Cerebellar cortex (tissue), 1 donor: ENCODE measurements at places on chromosomes 12 and 14.
A peak's percentile ranks its signal among the peaks of the same experiment; 100 is the strongest.

DNA sequence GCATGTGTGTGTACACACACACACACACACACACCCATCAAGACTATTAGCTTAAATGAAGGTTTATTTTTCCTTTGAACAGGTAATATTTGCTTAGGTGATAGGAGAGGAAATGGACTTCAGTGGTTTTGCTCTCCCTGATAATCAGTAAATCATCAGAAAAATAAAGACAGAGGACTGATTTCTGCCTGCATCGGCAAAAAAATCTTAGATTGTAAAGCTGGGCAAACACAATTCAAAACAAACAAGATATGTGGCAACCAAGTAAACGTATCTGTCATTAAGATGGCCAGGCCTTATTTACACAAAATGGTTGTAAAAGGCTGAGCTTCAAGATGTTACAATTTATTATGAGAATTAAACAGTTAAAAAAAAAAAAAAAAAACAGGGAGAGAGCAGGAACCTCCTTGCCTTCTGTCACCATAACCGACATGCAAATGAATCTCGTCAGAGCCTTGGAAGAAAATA is 31.3 kb downstream of the PRKD1 start:
- no peak for DNase-seq

- no peak for DNase-seq
Measured at GRCh38 chr12:120654656-120655055, 14.2 kb downstream of the CABP1 start.

DNA sequence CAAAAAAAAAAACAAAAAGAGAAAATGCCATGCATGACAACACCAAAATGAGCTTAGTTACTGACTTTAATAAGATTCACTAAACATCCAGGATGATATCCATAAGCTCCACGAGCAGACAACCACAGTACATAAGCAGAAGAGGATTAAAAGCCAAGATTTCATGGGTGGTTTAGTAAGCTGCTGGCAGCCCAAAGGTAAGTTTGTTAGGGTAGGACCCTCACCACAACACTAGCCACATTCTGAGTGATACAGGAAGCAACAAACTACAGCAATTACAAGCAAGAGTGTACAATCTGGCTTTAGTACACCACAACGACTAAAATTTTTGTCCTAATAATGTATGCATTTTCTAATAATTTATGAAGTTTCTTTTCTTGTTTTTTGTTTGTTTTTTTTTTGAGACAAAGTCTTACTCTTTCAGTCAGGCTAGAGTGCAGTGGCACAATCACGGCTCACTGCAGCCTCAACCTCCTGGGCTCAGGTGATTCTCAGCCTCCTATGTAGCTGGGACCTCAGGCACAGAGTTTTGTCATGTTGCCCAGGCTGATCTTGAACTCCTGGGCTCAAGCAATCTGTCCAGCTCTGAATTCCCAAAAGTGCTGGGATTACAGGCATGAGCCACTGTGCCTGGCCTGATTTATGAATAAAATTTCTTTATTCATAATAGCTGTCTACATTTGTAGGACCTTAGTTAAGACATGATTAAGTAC is 221.4 kb downstream of the MED13L start:
- peak; percentile 58 for DNase-seq

DNA sequence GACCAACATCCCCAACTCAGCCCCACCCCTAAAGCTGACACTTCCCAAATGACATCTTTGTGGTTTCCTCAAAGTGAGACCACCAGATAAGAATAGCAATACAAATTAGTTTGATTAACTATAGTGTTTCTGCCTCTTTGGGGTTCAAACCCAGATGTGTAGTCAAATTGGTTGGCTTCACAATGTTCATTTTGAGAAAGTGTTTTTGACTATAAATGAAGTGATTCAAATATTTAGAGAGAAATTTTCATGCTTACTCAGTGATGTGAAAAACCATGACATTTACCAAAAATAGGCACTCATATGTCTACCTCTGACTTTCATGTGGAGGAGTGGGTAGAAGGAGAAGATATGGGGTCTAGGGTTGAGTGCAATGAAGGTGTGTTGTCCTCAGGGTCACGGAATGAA is 218.4 kb downstream of the BCAT1 start:
- DNase-seq: no peak

GRCh38 chr12:10235761-10236631 is 23.3 kb downstream of the GABARAPL1 start:
- peak; percentile 48 for DNase-seq

DNA sequence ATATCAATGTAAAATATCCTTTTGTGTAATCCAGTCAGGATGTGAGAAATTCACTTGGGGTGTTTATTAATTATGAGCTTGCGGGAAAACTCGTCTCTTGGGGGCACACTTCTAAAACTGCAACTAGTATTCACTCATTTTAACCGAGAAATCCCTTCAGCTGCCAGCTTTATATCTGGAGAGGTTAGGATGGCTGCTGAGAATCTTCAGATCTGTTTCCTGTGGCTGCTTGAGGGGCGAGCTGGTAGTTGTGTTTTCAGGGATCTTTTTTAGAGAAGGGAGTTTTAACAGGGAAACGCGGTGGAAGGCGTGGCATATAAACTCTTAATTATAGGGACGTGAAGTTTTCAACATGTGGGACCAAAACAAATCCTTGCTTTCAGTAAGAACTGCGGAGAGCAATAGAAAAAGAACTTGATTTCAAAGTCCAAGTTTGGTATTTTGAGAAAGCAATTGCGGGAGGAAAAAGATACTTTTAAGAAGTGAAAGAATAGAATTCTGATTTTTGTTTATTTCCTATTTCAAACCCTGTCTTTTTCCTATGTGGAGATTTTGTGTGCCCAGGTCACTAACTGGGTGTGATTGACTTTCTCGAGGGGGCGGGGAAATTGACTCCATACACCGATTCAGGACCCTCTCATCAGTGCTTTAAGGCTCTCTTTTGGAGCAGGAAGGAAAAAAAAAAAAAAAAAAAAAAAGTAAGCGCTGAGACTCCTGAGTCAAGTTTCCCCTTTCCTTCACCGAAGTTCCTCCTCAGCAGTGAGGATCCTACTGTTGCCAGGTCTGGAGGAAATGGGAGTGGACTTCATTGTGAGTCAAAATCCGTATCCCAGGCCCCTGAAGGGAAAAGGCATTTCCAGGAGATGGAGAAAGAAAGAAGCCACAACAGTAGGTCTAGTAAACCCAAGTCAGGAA is 1.1 kb downstream of the PPFIBP1 start:
- DNase-seq: peak; percentile 12

DNA sequence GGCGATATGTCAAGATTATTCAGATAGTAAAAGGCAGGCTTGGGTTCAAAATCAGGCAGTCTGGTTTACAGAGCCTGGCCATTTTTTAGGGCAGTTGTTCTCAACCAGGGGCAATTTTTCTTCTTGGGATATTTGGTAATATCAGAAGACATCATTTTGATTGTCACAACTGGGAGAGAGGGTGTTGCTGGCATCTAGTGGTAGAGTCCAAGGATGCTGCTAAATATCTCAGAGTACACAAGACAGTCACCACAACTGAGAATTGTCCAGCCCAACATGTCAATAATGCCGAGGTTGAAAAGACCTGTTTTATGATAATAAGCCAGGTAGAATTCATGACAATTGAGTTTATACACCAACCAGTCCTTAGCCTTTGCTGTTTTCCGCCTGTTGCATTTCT is 733.9 kb downstream of the NRXN3 start:
- DNase-seq: peak; percentile 7

GRCh38 chr12:124538194-124539082 is 29.0 kb downstream of the NCOR2 start:
- DNase-seq: no peak

DNA sequence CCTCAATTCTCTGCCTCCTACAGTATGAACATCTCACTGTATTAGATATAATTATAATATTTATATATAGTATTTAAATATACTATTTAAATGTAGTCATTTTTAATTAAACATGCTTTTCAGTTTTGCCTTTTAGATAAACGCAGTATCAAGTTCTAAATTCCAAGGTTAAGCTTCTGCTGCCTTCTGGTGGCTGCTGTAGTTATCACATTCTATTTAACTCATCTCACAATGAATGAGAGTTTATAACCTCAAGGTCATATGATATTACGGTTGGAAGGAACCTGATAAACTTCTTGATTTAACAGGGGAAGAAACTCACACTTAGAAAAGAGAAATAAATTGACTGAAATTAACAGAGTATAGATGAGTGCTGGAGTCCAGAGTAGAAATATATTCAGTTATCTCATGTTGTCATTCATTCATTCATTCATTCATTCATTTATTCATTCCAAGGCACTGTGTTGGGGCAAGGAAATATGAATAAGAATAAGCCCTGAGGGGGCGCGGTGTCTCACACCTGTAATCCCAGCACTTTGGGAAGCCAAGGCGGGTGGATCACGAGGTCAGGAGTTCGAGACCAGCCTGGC is 31.9 kb downstream of the GUCY2C start:
- DNase-seq: peak; percentile 37

GRCh38 chr14:21940887-21941856 is 267.6 kb upstream of the OR4E1 start:
- DNase-seq: peak; percentile 8

GRCh38 chr12:3964439-3964838 is 91.2 kb upstream of the PARP11 start:
- peak; percentile 35 for DNase-seq

DNA sequence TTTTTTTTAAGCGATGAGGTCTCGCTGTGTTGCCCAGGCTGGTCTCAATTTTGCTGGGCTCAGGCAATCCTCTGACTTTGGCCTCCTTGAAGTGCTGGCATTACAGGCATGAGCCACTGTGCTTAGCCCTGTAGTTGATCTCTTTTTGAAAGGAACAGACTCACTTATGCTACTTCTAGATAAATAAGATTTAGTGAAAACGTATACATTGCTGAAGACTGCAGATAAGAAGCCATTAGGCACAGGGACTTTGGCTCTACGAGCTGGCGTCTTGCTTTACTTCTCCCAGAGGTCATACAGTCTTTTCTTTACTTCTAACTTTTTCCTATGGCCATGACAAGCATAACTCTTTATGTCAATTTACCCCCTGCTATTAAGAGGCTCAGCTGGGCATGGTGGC is 9.4 kb downstream of the PTGR2 start:
- DNase-seq: no peak

GRCh38 chr14:99537399-99537798 is 56.2 kb downstream of the CCNK start:
- DNase-seq: no peak

DNA sequence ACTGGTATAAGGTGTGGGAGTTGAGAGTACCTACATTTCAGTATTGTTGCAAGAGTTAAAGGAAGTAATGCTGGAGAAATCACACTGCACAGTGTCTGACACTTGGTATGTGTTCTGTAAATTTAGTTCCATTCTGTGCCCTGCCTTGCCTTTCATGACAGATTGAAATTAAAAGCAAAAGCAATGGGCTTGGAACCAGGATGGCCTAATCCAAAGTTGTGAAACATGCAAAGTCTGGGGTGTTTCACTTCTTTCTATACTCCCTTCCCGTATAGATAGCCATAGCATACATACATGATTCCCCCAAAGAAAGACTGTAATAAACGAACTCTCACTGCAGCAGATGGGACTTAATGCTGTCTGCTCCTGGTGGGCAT is 281.1 kb downstream of the NRXN3 start:
- DNase-seq: no peak

- peak; percentile 63 for DNase-seq
Measured at GRCh38 chr12:8145754-8146441, 10.9 kb upstream of the ZNF705A start.

DNA sequence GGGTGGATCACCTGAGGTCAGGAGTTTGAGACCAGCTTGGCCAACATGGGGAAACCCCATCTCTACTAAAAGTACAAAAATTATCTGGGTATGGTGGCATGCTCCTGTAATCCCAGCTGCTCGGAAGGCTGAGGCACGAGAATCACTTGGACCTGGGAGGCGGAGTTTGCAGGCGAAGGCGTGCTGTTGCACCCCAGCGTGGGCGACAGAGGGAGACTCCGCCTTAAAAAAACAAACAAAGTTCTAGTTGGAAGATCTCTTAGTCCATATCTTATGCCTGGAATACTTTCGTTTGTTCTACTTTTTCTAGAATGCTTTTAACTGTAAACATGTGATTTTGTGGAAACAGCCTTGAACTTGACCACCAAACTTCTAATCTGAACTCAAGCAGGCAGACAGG is 38.7 kb downstream of the PPHLN1 start:
- no peak for DNase-seq

GRCh38 chr14:100011628-100012325 is 53.4 kb upstream of the EVL start:
- no peak for DNase-seq

- no peak for DNase-seq
Measured at GRCh38 chr12:39795481-39795880, 175.9 kb upstream of the ABCD2 start.

DNA sequence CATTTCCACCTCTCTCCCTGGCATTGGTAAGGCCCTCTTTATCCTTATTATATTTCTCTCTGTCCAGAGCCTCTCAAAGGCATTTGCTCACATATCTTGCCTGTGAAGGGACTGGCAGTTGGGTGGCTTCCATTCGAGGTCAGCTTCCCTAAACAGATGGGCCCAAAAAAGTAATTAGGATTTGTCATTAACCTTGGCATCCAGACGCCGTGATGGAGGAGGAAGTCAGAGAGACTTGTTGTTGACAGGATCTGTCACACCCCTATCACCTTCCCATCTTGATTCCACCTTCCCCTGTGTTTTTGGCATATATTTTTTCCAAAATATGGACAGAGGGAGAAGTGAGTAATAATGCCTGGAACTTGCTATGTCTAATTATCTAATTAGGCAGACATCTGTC is 54.0 kb upstream of the OAS1 start:
- DNase-seq: peak; percentile 90

- DNase-seq: no peak
Measured at GRCh38 chr12:92573104-92573503, 129.7 kb upstream of the PLEKHG7 start.

DNA sequence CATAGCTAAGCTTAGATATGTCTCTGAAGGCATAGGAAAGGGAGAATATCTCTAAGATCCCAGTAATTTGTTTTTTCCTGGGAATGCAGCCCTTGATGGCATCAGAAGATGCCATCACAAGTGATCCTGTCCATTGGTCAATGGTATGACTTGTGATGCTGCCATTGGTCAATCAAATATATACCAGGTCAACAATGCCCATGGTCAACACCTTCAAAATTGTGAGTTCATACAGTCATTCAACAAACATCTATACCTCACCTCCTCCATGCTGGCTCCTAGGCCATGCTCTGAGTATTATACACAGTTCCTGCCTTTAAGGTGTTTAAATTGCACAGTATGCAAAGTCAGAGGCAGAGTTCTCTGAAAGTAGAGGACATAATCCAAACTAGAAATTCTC is 19.3 kb upstream of the IL22 start:
- no peak for DNase-seq

- DNase-seq: no peak
Measured at GRCh38 chr14:76686646-76687045, 74.6 kb upstream of the VASH1 start.

DNA sequence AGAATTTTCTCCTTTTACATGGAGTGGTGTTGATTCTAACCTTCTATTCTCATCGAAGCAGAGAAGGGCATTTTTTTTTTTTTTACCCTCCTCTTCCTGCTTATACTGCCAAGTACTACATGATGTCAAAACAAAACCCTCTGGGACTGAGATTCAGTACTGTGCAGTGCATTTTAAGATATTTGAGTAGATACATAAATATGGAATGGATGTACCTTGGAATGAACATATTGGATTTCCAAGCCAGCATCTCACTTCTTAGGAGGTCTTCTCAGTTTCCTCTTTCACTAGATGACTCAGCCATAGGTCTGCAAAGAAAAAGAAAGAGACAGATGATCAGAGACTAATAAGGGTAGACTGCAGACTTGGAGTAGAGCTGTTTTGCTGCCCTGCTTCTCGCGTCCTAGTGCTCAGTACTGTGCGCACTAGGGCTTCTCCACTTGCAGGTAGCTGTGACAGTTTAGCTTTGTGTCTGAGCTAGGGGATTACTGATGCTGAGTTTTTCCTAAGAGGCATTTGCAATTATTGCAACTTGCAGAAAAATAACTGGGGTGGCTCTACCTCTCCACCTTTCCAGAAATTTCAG is 20.4 kb downstream of the TPH2 start:
- no peak for DNase-seq
